Fibroblast of skin of scalp (primary cell): ENCODE measurements at places on chromosomes 5 and 9.
A peak's percentile ranks its signal among the peaks of the same experiment; 100 is the strongest.

GRCh38 chr9:94881454-94881853 lies 155.0 kb downstream of the AOPEP start:
- DNase-seq, result no peak

DNA sequence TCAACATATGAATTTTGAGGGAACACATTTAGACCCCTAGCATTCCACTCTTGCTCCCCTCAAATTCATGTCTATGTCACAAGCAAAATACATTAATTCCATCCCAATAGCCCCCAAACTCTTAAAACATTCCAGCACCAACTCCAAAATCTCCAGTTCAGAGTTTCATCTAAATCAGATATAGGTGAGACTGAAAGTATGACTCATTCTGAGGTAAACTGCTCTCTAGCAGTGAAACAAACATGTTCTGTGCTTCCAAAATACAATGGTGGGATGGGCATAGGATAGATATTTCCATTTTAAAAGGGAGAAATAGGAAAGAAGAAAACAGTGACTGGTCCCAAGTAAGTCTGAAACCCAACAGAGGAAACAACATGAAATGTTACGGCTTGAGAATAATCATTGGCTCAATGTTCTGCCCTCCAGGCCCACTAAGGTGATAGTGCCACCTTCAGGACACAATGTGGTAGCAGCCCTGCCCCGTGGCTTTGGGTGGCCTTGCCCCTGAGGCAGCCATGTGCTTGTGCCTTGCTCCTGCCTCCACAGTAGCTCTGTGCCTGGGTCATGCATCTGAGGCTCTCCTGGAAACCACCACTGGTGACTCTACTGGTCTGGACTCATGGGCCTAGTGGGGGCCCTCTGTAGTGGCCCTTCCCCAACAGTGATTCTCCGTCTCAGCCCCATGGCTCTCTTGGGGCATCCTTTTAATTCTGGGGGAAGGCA lies 36.4 kb upstream of the IPPK start:
- peak; percentile 12 for DNase-seq

GRCh38 chr9:111853450-111853827 lies 43.2 kb upstream of the UGCG start:
- DNase-seq, result no peak

DNA sequence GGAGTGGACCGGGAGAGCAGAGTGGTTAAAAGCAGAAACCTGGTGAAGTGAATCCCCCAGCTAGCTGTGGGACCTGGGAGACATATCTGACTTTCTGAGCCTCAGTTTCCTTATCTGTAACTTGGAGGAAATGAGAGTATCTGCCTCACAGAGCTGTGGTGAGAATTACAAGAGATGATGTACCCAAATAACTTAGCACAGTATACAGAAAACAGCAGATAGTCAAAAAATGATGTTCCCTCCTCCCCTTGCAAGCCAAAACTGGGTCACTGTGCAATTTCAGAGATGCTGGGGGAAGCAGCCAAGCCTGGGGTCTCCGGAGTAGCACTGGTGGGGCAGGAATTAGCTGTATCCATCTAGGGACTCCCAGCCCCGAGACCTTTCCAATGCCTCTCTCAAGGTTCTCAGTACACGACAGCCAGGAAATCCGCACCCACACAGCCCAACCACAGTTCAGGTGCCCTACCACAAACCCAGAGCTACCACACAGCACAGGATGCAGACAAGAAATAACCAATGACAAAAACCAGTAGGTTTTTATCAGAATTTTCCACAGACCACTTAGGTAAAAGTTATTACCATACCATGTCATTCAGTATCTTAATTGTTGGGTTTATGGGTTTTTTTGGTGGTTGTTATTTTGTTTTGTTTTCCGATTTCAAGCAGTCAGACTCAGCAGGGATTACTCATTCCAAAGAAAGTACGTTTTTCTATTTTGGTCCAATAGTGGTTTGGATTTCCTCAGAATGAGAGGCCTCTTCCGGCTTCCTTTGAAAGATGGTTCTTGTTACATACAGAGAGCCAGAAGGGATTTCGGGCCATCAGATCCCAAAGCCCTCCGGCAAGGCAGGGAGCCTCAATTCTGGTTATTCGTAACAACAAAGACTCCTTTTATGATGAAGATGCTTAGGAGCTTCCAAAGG lies 4.9 kb upstream of the HRH2 start:
- DNase-seq, result peak; percentile 4

DNA sequence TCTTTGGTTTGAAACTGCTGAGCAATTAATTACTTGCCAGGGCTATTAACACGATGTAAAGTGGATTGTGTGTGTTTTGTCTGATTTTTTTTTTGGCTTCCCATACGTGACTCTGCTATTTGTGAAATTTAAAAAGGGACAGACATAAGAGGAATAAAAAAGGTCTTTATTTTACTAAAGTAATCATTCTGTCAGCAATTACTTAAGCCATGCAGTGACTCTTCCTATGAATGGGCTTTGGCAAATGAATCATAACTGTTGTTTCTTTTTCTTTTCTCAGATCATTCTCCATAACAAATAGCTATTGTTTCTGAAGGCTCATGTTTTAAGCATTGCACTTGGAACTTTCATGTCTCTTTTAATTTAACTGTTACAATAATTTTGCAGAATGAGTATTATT lies 461.3 kb upstream of the RORB start:
- no peak for DNase-seq

DNA sequence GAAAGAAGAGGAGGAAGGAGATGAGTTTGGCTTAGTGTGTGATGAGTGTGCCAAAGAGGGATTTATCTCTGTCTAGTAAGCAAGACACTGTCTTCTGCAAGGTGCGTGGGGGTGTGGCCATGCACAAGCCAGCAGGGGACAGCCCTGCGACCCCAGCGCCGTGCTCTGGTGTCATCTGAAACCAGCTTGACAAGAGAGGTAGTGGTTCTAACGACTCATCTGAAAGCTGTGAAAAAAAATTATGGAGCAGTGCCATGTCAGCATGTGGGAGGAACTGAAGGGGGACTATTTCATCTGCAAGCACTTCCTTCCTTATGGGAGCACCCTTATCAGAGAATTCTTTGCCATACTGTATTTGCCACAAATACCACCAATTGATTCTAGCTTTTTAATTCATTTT lies 398.6 kb downstream of the PSAT1 start:
- no peak for DNase-seq

DNA sequence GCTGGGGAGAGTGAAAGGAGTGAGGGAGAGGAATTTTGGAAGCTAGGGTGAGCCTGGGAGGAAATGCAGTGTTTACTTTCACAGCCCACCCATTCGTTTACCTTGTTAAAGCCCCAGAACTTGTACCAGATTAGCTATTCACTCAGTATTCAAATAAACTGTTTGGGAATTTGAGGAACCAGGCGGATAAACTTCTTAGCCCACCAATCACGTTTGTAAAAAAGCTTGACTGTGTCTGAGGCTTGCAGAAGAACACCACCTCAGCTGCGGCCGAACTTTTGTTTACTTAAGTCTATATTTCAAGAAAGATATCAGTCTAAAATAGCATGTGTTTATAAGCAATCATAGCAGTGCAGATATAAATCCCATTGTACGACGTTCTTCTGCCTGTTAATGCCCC lies 5.2 kb upstream of the TLE1 start:
- DNase-seq, result no peak

DNA sequence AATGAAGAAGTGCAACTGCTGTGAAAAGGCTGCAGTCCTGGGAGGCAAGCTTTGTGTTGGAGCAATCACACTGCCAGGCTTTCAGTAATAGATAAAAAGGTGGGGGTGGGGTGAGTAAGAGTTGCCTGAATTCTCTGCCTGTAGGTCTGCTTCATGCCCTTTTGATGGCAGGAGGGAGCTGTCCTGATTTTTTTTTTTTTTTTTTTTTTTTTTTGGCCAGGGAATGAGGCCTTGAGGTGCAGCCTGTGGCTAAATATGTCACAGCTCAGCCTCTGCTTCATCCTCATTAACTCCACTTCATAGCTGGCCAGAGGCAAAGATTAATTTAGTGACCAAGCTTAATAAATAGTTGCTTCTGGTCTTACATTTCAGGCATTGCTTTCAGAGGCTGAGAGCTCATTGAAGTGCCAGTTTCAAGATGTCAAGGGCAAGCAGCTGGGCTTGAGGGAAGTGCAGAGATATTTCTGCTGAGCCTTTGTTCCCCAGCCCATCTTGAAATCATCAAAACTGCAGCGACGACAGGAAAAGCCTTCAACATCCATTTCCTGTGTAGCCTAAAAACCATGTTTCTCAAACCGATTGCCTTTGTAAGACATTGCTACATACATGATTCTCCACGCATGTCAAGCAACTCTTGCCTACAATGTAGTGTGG lies 134.7 kb downstream of the MACIR start:
- peak; percentile 40 for DNase-seq

DNA sequence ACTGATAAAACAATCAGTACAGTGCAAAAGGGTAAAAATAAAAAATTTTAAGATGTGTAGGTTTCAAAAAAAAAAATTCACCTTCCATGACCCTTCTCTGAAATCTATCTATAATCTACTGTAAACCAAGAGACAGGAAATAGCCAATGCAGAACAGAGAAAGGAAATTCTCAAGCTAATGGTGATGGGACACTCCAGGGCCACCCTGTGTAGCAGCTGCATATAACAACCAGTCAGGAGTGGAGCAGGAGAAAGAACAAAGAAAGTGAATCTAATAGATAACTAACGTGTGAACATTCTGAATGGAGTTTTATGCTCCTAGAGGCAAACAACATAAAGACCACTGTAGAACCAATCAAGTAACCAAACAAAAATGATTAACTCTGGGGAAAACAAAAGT lies 16.6 kb downstream of the SPTLC1 start:
- DNase-seq, result no peak

DNA sequence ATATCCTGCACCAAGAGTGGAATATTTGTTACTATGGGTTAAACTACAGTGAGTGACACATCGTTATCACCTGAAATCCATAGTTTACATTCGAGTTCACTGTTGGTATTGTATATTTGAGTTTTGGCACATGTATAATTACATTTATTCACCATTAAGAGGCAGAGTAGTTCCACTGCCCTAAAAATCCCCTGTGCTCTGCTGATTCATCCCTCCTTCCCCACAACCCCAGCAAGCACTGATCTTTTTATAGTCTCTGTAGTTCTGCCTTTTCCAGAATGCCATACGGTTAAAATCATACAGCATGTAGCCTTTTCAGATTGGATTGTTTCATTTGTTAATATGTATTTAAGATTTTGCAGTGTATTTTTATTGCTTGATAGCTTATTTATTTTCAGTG lies 495.2 kb downstream of the DIRAS2 start:
- no peak for DNase-seq

DNA sequence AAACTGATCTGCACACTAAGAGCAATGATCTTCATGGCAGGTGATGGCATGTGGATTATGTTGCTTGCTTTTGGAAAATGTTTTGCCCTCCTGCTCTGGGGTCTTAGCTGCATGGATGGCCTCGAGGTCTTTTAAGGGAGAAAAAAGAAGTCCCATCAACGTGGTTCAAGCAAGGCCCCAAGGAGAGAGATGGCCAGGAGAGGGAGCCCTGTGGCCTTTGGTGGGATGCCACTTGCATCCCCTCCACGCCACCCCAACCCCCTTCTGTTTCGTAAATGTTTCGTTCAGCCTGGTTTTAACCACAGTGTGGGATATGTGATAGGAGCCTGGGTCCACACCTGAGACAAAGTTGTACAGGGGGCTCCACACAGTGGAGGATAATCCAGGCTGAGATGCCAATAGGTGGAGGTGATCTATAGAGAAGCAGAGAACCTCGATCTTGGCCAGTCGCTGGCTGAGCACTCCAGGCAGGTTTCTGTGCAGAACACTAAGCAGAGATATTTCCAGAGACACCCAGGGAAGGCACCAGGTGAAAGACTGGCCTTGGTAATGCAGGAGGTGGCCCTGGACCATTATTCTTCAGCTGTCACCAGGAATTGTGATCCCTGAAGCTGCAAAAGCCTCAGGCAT lies 25.8 kb upstream of the FRRS1L start:
- DNase-seq, result no peak

DNA sequence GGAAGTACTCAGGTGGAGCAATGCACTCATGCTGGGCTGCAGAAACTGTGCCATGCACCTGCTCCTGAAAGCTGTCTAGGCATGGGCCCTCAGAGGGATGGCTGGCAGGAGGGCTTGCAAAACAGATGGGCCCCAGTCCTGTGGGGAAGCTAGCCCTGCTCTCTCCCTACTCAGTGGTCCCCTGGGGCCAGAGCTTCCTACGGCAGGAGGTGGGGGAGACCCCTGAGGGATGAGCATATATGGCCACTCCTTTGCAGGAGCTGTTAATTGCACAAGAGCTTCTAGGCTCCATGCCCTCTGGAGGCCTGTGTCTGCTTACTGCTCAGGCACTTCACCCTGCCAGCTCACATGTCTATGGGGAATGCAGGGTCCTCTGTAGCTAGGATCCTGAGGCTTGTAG lies 545.3 kb upstream of the PTPRD start:
- peak; percentile 0 for DNase-seq

DNA sequence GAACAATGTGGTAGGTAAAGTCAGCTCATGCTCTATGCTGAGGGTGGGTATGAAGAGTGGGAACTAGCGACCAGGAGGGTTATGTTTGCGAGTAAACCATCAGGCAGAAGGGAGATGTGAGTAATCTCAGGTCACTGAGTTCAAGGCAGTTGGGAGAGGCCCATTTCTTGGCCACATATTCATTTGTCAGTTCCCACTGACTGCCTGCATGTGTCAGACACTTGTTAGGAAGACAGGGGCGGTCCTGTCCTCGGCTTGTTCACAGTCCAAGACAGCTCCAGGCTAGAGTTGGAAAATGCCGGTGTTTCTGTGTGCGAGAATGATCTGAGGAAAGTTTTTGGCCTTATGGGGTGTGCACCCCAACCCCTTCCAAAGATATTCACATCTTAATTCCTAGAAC lies 48.6 kb upstream of the GDNF start:
- peak; percentile 11 for DNase-seq

DNA sequence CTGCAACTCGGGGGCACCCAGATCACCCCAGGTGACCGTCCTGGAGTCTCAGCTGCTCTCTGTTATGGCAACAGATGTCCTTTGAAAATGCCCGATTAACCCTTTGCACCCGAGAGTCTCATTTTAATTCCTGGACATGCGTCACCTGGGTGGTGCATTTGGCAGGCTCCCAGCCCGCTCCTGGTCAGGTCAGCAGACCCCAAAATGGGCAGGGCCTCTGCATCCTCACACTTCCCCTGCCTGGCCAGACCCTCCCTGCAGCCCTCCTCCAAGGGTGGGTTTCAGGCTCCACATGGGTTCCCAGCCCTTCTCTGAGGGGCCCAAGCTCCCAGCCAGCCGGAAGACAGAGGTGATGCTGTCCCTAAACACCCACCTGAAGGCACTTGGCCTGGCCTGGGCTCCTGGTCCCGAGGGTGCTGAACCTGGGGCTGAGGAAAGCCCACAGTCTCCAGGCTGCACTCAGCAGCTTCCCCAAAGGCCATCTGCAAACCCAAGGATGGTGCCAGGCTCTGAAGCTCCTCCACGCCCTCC lies 69.4 kb downstream of the PSMB7 start:
- DNase-seq, result no peak

- DNase-seq, result no peak
These were observed 301.1 kb downstream of the FAM170A start for GRCh38 chr5:119930490-119930889.
